ENCODE measurements at places on chromosomes 5 and 9.

GRCh38 chr5:37932450-37932849 lies 92.6 kb upstream of the GDNF start:
- DNase-seq, result no peak

GRCh38 chr5:671459-672328 lies 21.5 kb downstream of the TPPP start:
- peak; percentile 78 for DNase-seq

GRCh38 chr5:158273035-158273434 lies 414.1 kb upstream of the CLINT1 start:
- DNase-seq, result no peak

- DNase-seq, result no peak
Measured at GRCh38 chr5:17289681-17290539, 72.5 kb downstream of the BASP1 start.

DNA sequence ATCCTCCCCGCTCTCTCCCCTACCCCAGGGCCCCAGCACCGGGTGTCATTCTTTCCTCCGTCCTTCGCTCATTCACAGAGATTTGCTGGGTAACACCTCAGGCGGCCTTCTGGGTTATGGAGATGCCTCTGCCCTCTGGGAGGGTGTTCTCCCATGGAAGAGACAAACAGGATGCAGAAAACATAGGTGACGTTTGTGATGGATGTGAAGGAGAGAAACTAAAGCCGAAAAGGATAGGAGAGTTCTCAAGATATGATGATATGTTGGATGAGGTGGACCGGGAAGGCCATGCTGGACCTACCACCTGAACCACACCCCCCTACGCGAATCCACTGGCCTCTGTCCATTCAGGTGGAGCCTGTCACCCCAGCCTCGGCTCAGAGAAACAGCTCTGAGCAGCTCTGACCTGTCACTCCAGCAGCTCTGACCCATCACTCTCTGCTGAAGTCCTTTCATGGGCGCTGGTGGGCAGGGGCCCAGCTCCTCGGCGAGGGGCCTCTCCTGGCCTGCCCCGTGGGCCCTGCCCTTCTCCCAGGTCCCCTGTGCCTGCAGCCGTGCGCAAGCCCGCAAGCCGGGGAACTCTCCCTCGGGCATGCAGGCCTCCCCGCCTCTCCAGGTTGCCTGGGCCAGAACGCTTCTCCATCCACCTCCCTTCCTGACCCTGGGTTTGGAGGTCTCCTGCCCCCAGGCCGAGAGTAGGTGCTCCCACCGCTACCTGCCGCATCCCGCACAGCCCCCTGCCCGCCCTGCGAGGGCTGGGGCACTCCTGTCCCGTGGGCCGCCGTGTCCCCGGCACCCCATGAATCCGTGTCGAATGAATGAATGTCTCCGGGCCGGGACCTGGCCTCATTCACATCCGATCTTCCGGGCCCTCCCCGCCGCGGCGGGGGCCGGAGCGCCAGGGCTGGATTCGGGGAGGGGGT lies 717 bp upstream of the NCS1 start:
- no peak for DNase-seq

DNA sequence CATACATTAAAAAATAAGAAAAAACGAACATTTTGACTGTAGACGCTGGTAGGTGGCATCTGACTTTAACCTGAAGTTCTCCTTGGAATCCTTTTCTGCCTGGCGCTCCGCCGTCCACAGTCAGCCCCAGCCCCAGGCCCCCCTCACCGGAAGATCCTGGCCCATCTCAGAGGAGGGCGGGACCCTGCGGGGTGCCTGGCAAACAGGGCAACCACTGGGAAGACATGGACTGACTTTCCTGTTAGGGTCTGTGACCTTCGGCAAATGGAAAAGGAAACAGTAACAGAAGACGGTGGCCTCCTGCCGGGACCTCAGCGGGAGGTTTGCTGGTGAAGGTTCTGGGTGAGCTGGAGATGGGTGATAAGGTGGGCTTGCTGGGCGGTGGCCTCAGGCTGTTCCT lies 11.7 kb upstream of the EGR1 start:
- no peak for DNase-seq

GRCh38 chr5:170181902-170182301 lies 50.9 kb upstream of the C5orf58 start:
- DNase-seq, result no peak

DNA sequence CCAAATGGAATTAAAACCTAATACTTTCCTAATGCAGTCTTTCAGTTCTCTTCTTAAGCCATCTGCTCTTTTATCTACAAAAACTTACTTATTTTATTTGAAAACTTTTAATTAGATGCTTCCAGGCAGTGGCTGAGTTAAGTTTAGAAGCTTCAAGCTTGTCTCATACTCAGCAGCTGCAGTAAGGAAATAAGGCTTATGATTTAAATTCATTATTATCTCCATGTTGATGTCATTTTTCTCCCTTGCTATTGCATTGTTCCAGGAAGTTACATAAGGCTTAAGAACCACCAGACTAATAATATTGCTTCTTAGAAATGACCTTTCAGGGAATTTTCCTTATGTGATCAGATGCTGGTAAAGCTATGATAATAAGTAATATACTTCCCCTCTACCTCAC lies 119.6 kb downstream of the PPP2R2B start:
- DNase-seq, result no peak

GRCh38 chr5:151288180-151288579 lies 15.4 kb downstream of the SLC36A3 start:
- no peak for DNase-seq

- no peak for DNase-seq
Measured at GRCh38 chr5:169850409-169850808, 129.9 kb downstream of the INSYN2B start.

DNA sequence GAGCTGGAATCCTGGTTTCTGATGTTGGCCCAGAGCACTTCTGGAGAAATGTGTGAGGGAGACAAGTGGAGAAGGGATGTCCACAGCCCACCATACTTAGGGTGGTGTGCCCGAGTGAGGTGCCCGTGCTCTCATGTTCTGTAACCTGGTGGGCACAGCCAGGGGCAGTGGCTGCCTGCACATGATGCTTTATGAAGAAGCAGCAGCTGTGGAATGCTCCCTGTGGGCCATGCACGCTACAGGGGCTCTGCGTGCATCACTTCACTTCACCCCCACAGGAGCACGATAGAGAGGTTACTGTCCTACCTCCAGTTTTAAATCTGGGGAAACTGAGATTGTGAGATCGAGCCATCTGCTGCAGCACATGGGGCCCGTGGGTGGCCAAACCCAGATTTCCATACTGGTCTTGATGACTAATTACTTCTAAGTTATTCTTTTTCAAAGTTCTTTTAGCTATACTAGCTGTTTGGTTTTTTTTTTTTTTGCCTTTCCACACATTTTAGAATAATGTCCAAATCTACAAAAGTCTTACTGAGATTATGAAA lies 441.6 kb downstream of the GADD45G start:
- DNase-seq, result no peak

GRCh38 chr5:3301306-3301705 lies 294.3 kb upstream of the IRX1 start:
- DNase-seq, result no peak

- peak; percentile 24 for DNase-seq
Measured at GRCh38 chr9:2568689-2569088, 52.9 kb upstream of the VLDLR start.

DNA sequence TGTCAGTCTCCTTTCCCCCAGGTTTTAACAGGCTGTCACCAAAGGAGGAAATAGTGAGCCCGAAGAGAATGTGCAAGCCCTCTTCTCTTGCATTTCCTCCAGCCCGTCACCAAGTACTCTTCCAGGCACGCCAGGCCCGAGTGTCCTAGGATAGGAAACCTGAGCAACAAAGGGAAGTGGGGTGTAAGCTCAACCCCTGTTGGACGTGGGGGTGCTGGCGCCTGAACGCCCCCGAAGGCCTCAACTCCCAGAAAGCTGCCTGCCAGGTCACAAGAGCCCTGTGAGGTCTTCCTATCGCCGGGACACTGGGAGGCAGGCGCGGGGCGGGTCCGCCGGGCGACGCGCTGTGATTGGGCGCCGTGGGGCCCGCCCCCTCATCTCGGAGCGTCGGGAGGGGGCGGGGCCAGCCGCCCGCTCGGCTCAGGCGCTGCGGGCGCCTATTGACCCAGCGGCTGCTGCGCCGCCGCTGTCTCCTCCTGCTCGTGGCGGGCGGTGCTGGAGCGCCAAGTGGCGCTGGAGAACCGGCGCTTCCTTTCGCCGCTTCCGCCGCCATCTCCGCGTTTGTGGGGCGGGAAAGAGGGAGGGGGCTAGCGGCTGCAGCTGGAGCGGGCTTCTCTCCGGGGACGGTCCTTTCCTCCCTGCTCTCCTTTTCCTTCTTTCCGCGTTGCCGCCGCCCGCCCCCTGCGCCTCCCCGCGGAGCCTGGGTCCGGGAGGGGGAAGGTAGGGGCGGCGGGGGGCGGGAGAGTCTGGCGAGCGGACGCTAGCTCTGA lies 572 bp upstream of the MAN2A1 start:
- DNase-seq, result peak; percentile 90

GRCh38 chr9:88075966-88076285 lies 62.3 kb downstream of the SPATA31C2 start:
- no peak for DNase-seq

DNA sequence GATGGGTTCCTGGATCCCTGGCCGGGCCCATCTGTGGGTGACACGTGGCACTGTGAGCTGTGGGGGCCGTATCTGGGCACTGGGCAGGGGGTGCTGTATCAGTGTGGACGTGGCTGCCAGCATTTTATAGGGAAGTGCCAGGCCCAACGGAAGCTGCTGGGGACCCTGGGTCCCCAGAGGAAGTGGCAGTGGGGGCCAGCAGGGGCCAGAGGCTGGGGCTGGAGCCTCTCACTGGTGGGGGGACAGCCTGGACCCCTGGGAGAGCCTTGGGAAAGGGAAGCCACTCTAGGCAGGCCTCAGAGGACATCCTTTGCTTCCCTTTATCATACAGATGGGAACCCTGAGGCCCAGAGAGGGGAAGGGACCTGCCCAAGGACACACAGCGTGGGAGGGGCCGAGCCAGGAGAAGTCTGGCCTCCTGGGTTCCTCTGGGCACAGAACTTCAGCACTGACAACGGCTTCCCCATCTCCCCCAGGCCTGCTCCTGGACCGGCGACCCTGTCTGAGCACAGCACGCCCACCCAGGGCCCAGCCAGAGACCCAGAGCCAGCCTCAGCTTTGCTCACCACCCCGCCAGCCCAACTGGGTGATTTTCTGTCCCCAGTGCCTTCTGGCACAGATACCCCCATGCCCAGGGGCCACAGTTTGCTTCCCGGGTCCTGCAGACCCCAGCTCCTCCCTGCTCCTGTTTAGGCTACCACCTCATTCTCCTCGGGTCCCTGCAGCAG lies 15.5 kb upstream of the LAMC3 start:
- DNase-seq, result no peak

DNA sequence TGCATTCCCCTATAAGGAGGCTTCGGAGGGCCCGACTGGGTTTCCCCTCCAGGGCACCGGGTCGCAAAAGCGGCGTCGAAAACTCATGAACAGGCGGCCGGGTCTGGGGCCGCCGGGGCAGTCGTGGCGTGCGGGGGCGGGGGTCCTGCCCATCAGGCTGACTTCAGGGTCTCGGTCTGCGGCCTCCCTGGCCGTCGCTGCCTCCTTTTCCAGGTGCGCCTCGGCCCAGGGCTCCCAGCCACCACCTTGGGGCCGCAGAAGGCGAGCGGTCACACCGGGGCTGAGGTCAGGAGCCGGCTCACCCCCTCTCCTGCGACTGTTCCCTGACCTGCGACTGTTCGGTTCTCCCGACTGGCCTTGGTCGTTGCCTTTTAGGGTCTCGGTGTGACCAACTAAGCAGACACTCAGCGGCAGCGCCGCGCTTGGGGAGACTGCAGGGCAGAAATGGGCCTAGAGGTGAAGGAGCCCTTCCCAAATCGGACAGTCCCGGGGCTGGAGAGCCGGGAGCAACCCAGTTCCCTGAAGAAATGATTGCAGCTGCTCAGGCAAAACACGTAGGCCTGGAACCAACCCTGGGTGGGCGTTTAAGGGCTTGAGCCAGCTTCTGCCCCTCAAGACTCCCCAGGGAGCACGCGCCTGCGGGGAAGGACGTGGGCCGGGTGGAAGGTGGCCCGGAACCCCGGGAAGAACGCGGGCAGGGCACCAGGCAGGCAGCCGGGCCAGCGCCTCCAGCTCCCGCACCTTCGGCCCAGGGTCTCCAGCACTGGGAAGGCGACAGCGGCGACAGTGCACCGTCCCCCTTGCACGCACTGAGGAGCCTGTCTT lies 11.2 kb downstream of the IRX2 start:
- no peak for DNase-seq

- no peak for DNase-seq
Measured at GRCh38 chr9:117952581-117952980, 248.4 kb downstream of the TLR4 start.

- no peak for DNase-seq
Measured at GRCh38 chr5:172165465-172165864, 22.6 kb downstream of the STK10 start.

DNA sequence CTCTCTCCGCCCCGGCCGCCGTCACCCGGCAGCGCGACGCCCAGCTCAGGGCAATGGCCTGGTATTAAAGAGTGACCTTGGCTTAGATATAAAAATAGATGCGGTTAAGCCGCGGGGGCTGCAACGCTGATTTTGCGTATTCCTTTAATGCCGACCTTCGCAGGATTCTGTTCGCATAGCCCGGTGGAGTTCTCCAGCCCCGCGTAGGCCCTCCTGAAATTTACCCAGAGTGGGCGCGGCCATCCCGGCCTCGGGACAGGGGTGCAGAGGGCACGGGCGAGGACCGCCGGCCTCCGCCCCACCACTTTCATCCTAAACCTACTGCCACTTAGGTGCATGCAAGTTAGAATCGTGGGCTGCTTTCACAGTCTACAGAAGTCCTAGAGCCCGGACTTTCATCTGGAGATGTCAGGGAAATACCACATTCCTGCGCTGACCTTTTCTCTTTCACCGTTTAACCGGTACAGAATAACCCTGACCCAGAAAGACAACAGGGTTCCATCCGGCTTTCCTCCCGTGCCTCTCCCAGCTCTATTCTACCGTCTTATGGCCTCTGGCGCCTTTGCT lies 492 bp upstream of the FAM169A start:
- peak; percentile 29 for DNase-seq

- DNase-seq, result peak; percentile 48
Measured at GRCh38 chr9:97386265-97386633, 25.6 kb upstream of the TDRD7 start.

DNA sequence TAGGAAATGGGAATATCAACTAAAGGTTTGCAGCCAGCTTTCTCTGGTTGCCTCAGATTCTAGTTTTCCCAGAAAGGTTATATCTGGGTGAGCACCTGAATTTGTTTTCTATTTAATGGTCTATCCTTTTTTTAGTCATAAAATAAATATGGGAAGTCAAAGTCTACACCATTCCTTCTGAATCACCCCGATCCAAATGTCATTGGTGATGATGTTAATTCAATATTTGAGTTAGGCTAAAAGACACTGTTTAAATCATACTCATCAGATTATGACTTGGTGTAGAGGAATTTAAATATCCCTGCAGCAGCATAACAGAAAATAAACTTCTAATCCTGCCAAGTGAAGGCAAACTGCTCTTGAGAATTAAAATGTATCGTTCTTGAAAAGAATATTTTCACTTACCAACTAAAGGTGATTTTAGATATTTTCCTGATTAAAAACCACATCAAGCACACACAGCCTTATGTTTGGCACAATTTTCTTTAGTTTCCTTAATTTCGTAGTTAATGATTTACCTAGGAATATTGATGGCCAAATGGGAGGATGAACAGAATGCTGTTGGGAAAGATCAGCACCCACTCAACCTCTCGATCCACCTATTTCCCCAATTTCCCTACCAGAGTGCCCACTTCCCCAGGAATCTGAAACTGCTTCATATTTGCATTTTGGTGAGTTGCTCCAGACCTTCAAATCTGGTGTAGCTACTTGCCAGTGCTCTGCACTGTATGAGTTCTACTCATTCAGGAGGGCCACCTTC lies 103.1 kb upstream of the TSLP start:
- DNase-seq, result no peak

All from colonic mucosa (tissue), 4 donors.